Right atrium auricular region (tissue), 2 donors: ENCODE measurements at places on chromosomes 5 and 9.

DNA sequence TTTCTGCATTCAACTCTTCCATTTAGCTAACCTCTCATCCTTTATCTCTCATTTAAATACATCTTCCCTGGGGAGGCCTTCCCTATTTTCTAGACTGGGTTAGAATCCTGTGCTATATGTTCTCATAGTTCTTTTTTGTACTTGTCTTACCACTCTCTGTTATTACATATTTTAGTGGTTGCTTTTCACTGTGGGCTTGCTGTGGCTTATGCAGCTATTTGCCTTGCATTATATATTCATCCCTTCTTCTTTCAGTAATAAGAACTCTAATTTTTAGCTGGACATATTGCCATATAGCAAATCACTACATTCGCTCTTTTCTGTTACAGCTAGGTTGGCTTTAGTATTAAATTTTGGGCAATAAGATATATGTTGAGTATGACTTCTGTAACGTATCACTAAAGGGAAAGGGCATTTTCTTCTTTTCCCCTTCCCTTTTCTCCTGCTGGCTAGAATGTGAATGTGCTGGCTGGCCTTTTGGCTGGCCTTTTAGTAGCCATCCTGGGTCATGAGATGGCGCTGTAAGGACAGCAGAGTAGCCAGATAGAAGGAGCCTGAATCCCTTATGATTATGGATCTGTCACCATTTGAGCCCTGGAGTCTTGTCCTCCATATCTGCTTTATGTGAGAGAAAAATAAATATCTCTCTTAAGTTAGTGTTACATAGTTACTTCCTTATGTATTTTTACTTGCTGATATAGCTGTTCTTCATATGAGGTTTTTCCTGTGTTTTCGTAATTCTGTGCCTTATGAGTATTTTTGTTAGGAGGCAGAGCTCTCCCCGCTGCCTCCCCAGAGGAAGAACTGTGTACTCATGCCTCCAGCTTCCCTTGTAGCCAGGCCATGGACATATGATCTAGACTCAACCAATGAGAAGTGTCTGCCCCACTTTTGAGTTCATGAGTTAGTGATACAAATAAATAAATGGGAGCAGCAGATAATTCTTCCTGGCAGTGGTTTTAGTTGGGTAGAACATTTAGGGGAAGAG lies 65.8 kb downstream of the NDUFAF2 start:
- H3K36me3 ChIP-seq: no peaks in the 10 kb centered on the region
- H3K4me1 ChIP-seq: no peaks in the 10 kb centered on the region
- DNase-seq: no peak
- H3K27ac ChIP-seq: no peak overlapping the region
- no peak overlapping the region for H3K4me3 ChIP-seq

GRCh38 chr5:135214897-135215616 lies 181.0 kb upstream of the PITX1 start:
- no peaks in the 10 kb centered on the region for H3K36me3 ChIP-seq
- no peak overlapping the region for H3K4me3 ChIP-seq
- H3K27me3 ChIP-seq: no peaks in the 10 kb centered on the region
- no peaks in the 10 kb centered on the region for H3K4me1 ChIP-seq
- DNase-seq: peak; percentile 9

GRCh38 chr9:16992138-16992537 lies 121.7 kb upstream of the BNC2 start:
- H3K27ac ChIP-seq: no peak overlapping the region
- no peak for DNase-seq
- H3K27me3 ChIP-seq: no peaks in the 10 kb centered on the region
- H3K4me1 ChIP-seq: no peaks in the 10 kb centered on the region

DNA sequence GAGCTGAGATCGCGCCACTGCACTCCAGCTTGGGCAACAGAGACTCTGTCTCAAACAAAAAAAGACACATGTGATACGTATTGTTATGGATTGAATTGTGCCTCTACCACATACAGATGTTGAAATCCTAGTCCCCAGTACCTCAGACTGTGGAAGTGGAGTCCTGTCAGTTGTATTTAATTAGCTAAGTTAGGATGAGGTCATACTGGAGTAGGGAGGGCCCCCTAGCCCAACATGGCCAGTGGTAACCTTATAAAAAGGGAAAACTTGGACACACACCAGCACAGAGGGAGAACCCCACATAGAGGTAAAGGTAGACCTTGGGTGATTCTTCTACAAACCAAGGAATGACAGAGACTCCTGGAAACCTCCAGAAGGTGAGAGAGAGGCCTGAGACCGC lies 119.8 kb downstream of the GADD45G start:
- DNase-seq: no peak
- H3K36me3 ChIP-seq: no peaks in the 10 kb centered on the region
